ENCODE measurements at places on chromosomes 13 and 19.

GRCh38 chr19:43540381-43540780 lies 7.4 kb downstream of the ZNF575 start:
- no peak for DNase-seq

- no peak for DNase-seq
These were observed 109.0 kb upstream of the HTR2A start for GRCh38 chr13:47005756-47006414.

DNA sequence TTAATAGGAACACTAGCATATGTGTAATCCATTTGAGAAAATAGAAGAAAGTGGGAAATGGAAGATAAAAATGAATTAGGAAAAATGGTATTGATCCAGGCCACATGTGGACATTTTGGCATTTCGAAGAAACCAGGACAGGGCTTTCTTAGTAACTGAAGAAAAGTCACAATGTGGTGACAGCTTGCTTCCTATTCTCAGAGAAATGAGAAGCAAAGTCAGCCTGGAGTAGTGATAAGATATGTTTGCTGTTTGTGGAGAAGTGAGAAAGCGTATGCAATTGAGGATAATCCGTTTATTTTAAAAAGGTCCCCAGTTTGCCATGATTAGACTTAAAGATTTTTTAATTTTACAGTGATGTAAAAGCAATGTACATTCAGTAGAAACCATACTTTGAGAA lies 127.9 kb downstream of the SLITRK6 start:
- DNase-seq = no peak

- no peak for DNase-seq
These were observed 5.9 kb downstream of the STARD13 start for GRCh38 chr13:33279414-33280278.

GRCh38 chr19:47239152-47239551 lies 8.2 kb upstream of the BBC3 start:
- no peak for DNase-seq

DNA sequence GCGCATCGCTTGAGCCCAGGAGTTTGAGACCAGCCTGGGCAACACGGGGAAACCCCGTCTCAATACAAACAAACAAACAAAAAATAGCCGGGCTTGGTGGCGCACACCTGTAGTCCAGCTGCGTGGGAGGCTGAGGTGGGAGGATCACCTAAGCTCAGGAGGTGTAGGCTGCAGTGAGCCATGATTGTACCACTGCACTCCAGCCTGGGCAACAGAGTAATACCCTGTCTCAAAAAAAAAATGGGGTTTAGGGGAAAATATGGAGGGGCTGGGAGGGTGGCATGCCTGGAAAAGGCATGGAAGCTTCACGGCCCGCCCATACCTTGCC lies 1.9 kb upstream of the ISYNA1 start:
- DNase-seq = no peak

DNA sequence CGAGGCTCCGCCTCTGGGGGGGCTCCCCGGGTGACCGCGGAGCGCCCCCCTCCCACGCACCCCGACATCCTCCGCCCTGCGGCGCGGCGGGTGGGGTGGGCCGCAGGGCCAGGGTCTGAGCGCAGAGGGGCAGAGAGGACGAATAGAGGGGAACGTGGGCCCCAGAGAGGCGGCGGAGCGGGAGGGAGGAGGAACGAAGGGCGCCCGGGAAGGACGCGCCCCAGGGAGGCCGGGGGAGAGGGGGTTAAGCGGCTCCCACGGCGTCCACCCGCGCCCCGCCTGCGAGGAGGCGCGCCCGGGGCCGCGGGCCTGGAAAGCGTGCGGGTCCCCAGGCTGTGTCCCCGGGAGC lies 1.0 kb downstream of the HCN2 start:
- DNase-seq = no peak

DNA sequence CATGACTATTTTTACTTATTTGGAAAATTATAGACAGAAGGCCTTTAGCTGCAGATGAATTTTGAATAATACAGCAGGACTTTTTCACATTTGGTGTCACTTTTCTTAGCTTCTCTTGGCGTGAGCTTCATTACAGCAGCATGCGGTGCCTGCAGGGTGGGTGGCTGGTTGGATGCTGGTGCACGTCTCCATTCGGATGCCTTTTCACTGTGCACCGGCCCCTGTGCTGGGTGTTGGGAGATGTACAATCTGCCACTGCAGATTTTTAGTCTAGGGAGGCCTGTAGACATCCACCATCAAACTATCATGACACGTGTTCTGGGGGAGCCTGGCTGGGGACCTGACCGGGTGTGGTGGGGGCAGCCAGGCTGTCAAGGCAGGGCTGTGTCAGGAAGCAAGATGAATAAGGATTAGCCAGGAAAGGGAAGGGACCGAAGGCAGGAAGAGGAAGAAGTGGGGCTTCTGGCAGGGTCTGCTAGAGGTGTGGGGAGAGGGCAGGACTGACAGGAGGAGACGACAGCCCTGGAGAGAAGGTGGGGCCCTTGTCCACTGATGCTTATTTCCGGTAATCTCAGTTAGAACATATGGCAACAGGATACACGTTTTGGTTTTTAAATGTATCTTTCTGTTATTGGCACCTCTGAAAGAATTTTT lies 88.8 kb downstream of the ARHGEF7 start:
- no peak for DNase-seq

DNA sequence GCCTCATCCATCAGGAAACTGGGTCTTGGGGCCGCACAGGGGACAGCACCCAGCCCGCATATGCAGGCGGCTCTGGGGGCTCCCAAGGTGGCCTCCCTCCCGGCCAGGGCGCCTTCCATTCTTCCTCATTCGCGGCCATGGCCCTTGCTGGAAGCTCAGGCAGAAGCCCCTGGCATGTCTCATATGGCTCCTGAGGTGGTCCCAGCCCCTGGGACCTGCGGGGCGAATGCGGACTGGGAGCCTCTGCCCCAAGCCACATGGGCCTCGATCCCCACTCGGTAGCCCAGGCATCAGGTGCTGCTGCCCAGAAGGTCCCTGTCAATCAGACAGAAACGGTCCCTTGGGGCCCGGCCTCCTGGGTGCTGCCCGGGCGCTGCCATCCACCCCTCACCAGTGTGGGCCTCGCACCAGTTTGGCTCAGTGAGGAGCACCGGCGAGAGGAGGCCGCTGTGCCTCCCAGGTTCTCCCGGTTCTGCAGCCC lies 301.6 kb downstream of the TEX29 start:
- no peak for DNase-seq

GRCh38 chr19:43768273-43769050 lies 12.3 kb downstream of the KCNN4 start:
- DNase-seq = no peak

Measured in stimulated activated CD8-positive, alpha-beta memory T cell treated with anti-CD3 and anti-CD28 coated beads, Interleukin-7, amount 100 ng/mL, for 1 hour (primary cell).